ENCODE measurements at places on chromosomes 5 and 9. TPM values are rescaled to one million over a fixed set of nuclear protein-coding genes. Genes with fewer than 3 reads are reported as not detected.

Gene TAL2
- 0.36 TPM for total RNA-seq

Gene SPATA31E1
- not detected for total RNA-seq

Gene TMEM215
- not detected for total RNA-seq

Gene MCTP1
- total RNA-seq = 5.8 TPM

Gene GABRA6
- not detected for total RNA-seq

Gene NR5A1
- not detected for total RNA-seq

Gene PTGS1
- total RNA-seq = 3.2 TPM

Gene OR1J2
- total RNA-seq = 0.29 TPM

Gene FXN
- total RNA-seq = 2.2 TPM

Gene PCDHGB1
- 5.0 TPM for total RNA-seq

Gene MOB3B
- total RNA-seq = under 0.01 TPM

Gene GABRP
- under 0.01 TPM for total RNA-seq

Gene PPP1R26
- total RNA-seq = 10.5 TPM

Gene LRRC19
- under 0.01 TPM for total RNA-seq

Gene SARDH
- 10.9 TPM for total RNA-seq

Gene C9orf50
- total RNA-seq = 0.36 TPM

Gene ADAM19
- 12.1 TPM for total RNA-seq

Gene CFAP157
- not detected for total RNA-seq

Gene FAM151B
- 19.2 TPM for total RNA-seq

Gene PCDHA1
- total RNA-seq = not detected

Gene ECSCR
- not detected for total RNA-seq

Gene BARHL1
- not detected for total RNA-seq

Gene IL11RA
- total RNA-seq = 38.0 TPM

Gene NMRK1
- 21.4 TPM for total RNA-seq

Gene AIF1L
- total RNA-seq = under 0.01 TPM

Gene LCN2
- not detected for total RNA-seq

Gene PDE6A
- total RNA-seq = under 0.01 TPM

Gene IL3
- not detected for total RNA-seq

Gene CDH12
- not detected for total RNA-seq

Gene IL5
- total RNA-seq = not detected

Gene BTF3
- total RNA-seq = 207 TPM

Gene ESM1
- 2.9 TPM for total RNA-seq

Gene PTTG1
- 29.8 TPM for total RNA-seq

Gene SLC6A7
- under 0.01 TPM for total RNA-seq

Gene GALNT12
- total RNA-seq = 10.1 TPM

Gene PCDHB3
- 0.36 TPM for total RNA-seq

Gene COL15A1
- 8.0 TPM for total RNA-seq

Gene GRM6
- total RNA-seq = not detected

Gene SLC35D2
- 18.6 TPM for total RNA-seq

Gene PTPRD
- 23.9 TPM for total RNA-seq

Gene PIGO
- total RNA-seq = 15.0 TPM

Gene CD180
- not detected for total RNA-seq

Gene TAF11L5
- not detected for total RNA-seq

Gene FOXD4L3
- under 0.01 TPM for total RNA-seq

Gene GLRA1
- not detected for total RNA-seq

Gene PCDHGB2
- 5.6 TPM for total RNA-seq

Gene SPATA31C1
- total RNA-seq = not detected

Gene CDHR2
- total RNA-seq = not detected

Gene CD74
- 21.4 TPM for total RNA-seq

Gene SNCB
- total RNA-seq = not detected

Gene C5
- total RNA-seq = 5.1 TPM

Gene ARL10
- total RNA-seq = 8.3 TPM

Gene C9
- total RNA-seq = 0.36 TPM

Gene IARS1
- 491 TPM for total RNA-seq

Gene CA9
- not detected for total RNA-seq

Gene PKD2L2
- total RNA-seq = under 0.01 TPM
